Right ventricle myocardium superior (tissue), 1 donor: ENCODE measurements at places on chromosomes 5 and 9. TPM values are rescaled to one million over a fixed set of nuclear protein-coding genes. Genes with fewer than 3 reads are reported as not detected.

DNA sequence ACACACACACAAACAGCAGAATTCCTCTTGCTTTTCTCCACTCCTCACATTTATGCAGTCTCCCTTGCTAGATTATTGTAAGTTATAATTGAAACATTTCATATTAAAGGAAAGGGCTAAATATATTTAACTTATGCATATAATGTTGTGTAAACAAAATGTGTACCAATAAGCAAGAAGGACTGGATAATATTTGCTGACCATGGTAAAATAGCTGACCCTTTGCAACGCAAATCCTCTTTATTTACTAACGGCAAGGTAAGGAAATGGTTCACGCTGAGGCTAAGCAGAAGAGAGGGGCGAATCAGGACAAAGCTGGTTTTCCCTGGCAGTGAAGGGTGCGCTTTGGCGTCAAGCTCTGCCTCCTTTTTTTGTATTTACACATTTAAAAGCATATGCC is 154.2 kb upstream of the IRX4 start:
- no peak for DNase-seq

DNA sequence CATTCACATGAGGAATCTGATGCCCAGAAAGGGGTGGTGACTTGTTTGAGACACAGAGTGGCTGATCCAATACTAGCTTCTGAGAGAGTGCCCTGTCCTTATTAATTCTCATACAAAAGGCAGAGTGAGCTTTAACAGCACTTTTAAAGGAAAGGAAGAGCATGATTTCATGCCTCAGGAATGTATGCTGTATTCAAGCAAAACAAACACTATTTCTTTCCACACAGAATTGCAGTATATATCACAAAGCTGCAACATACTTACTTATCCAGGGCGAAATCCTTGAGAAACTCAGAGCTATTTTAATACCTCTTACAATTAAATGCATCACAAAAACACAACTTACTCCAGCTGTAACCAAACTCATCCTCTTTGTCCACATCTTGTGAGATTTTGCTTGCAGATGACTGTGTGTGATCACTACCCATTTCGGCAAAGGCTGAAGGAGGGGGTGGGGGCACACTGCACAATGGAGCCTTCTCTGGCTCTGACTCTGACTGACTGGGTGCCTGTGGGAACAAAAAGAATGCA is 139.8 kb downstream of the MPDZ start:
- DNase-seq = no peak

Gene SLC46A2
- not detected for total RNA-seq

- DNase-seq = no peak
Observed at GRCh38 chr5:28734396-28734795, 1696.0 kb upstream of the CDH9 start.

Gene ANKRD31
- total RNA-seq = 0.08 TPM

DNA sequence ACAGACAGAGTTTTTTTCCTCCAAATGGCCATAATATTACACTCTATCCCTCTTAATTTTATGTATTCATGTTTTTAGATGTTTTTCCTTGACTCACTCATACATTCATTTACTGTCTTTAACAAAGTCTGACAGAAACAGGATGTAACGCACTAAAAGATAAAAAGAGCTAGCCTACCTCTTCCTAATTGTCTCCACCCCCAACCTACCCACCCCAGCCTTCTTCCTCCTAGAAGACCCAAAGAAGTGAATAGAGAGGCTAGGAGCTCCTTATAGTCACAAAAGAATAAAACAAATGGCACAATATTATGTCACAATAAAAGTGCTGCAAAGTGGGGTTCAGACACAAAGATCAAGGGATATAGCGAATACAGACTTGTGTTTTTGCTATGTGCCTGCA is 719 bp downstream of the NOL8 start:
- DNase-seq = no peak

DNA sequence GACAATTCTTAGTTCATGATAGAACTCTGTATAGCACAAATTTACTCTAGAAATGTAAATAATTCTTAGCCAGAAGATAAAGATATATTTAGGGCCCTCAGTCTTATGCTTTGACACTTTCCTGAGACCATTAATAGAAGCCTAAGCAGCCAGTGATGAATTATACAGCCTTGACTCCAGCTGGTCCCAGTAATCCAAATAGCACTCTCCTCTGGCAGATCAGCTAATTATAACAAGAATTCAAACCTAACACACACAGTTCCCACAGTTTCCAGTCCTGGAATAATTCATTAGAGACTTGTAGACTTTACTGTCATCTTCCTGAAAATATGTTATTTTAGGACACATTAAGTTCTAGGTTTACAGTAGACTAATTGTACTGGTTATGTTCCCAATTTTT is 50.4 kb downstream of the SHOC1 start:
- DNase-seq = no peak

GRCh38 chr5:139634541-139634940 is 13.6 kb upstream of the CXXC5 start:
- DNase-seq = no peak

Gene IL7R
- total RNA-seq = 0.67 TPM

GRCh38 chr9:123657099-123657498 is 272.8 kb downstream of the DENND1A start:
- no peak for DNase-seq

DNA sequence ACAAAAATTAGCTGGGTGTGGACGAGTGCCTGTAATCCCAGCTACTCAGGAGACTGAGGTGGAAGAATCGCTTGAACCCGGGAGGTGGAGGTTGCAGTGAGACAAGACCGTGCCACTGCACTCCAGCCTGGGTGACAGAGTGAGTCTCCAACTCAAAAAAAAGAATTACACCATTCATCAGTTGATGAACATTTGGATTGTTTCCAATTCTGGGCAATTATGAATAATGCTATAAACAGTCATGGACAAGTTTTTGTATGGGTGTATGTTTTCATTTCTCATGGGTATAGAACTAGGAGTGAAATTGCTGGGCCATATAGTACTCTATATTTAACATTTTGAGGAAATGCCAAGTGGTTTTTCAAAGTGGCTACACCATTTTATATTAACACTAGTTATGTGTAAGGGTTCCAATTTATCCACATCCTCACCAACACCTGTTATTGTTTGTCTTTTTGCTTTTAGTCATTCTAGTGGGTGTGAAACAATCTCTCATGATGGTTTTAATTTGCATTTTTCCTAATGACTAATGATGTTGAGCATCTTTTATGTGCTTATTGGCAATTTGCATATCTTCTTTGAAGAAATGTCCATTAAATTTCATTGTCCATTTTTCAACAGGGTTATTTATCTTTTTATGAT is 9.0 kb upstream of the CCDC125 start:
- DNase-seq = no peak

Gene SARDH
- 0.94 TPM for total RNA-seq

GRCh38 chr5:125798307-125798706 is 624.9 kb upstream of the GRAMD2B start:
- DNase-seq = no peak

Gene INSL6
- total RNA-seq = not detected

Gene TAF11L5
- total RNA-seq = not detected

Gene STK32A
- 1.1 TPM for total RNA-seq

- no peak for DNase-seq
Observed at GRCh38 chr5:132901730-132902129, 28.3 kb downstream of the LEAP2 start.

DNA sequence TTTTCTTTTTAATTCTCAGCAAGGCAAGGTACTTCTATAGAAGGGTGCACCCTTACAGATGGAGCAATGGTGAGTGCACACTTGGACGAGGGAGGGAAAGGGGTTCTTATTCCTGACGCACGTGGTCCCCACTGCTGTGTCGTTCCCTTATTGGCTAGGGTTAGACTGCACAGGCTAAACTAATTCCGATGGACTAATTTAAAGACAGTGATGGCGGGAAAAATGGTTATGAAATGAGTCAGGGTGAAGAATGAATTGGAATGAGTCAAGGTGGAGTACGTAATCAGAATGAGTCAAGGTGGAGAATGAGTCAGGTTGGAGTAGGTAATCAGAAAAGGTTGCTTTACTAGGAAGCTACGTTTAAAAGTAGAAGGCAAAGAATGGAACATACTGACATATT is 2.1 kb upstream of the HMGCS1 start:
- no peak for DNase-seq

DNA sequence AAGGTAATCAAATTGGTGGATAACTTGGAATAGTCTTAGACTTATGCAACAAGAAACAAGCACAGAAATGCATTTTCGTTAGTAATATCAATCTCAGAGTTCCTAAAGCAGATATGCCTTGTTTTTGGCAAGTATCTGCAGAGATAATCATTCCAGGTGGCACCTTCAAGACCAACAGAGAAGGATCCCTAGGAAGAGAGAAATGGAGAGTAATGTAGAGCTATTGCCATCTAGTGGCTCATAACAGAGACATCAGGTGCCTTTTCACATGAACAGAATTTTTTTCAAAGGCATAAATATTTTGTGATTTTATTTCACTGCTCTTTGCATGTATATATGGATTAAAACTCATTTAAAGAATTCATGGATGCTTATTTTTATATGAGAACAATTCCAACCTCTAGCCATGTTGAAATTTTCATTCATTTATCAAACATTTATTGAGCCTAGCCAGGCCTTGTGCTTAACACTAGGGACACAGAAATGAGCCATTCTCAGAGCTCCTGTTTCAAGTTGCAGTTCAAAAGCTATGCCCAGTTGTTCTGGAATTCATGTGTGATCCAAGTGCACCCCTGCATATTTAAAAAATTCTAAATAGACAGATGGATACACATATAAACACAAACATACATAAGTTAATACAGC is 117.5 kb upstream of the OR13F1 start:
- DNase-seq = no peak

GRCh38 chr5:68499987-68500386 is 284.4 kb downstream of the PIK3R1 start:
- DNase-seq = no peak

- DNase-seq = no peak
Observed at GRCh38 chr9:114906922-114907571, 23.3 kb downstream of the TNFSF8 start.

- no peak for DNase-seq
Observed at GRCh38 chr5:61641748-61642565, 309.9 kb downstream of the ZSWIM6 start.

Gene ACER2
- total RNA-seq = 3.4 TPM

Gene SLC6A3
- not detected for total RNA-seq

DNA sequence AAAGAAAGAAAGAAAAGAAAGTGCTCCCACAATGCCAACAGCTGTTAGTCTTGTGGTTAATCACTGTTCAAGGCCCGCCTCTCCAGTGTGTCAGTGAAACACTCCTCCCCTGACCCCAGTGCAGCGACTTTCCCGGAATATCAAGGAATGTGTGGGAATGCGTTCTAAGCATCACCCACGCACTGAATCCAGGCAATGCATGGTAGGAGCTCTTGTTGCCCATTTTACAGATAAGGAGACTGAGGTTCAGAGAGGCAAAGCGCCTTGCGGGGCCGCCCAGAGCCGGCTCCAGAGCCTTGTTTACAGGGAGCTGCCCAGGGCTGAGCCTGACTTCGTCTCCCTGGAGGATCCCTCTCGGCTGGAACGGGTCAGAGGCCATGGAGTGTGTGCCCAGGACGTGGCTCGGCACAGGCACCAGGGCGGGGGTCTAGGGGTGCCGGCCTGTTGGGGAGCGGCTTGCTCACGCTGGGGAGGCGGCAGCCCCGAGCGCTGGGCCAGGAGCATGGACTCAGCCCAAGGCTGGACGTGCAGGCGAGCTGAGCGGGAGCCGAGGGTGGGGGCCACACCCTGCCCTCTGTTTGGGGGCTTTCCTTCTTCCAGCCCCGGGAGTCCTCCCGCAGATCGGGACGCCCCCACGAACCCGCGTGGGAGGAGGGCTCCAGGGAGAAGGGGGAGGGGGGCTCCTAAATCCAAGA is 823 bp downstream of the ST6GALNAC6 start:
- DNase-seq = peak; percentile 62

Gene ELAVL2
- total RNA-seq = not detected

Gene ANXA6
- 202 TPM for total RNA-seq

- DNase-seq = no peak
Observed at GRCh38 chr5:21397693-21398092, 1409.7 kb upstream of the CDH18 start.

Gene FAF2
- total RNA-seq = 12.3 TPM

DNA sequence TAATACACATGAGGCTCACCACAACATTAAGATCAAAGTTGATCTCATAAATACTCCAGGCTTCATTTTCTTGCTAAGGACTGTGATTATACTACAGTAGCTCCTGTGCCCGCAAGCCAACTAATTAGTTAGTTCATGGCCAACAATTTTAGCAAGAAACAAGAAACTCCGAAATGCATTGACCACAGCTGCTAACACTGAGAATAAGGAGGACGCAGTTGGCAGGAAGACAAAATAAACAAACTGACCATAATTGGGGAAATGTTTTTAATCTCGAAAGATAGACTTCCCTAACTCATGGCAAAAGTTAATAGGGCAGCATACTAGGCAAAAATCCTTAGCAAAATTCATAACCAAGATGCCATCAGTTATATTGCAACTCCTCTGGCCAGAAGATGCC is 115.5 kb upstream of the SPEF2 start:
- no peak for DNase-seq

- DNase-seq = no peak
Observed at GRCh38 chr5:173793648-173794548, 94.3 kb upstream of the CPEB4 start.

DNA sequence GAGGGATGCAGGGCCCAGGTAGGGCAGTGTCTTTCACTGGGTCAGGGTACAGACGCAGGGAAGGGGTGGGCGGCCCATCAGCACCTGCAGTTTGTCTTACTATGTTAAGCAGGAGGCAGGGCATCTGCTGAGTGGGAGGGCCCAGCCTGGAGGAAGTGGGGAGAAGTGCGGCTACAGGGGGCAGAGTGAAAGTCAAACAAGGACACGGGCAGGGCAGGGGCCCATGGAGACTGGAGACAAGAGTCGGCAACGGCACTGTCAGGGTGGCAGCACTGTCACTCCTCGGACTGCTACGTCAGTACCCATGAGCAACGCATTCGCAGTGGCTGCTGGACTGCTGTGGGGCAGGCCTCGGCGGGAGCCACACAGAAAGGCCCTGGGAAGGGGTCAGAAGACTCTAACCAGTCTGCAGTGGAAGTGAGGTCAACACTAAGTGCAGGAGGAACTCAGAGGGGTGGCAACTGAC is 19.7 kb downstream of the CAMSAP1 start:
- peak; percentile 51 for DNase-seq

GRCh38 chr5:175614223-175614815 is 43.6 kb upstream of the HRH2 start:
- DNase-seq = no peak

DNA sequence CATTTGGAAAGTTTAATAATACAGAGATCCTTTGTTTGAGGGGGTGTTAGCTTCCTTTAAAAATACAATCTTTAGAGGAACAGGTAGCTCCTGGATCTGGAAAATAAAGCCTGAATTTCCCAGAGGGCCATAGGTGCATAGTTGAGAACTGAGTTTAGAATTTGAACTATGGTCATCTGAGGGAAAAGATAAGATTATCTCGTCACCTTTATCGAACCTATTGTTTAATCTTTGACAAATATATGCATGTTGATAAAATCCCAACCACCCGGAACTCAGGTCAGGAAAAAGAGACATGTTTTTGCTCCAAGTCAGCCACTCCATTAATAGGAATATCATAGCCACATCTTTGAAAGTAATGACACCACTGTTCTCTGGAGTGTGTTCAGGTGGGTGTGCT is 91.7 kb upstream of the FAM169A start:
- no peak for DNase-seq
